ENCODE measurements at places on chromosomes 3 and 15.

DNA sequence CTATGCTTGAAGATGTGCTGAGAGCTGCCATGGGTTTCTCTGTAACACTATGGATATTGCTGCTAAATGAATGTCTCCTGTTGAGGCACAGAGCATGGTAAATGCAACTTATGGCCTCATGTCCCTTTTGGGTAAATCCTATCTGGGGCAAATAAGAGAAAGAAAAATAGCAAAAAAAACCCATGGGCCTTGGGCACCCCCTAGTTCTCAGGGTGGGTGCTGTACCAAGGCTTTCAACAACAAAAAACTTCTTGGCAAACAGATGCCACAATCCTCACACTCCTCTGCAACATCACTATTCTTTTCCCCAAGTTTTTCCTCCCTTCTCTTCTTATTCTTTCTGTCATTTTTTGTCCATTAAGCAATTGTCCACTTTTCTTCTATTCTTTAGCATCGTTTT lies 340.1 kb upstream of the ROBO2 start:
- no peak for DNase-seq

- peak; percentile 49 for DNase-seq
These were observed 61.8 kb downstream of the SLC12A8 start for GRCh38 chr3:125150525-125151441.

- DNase-seq, result peak; percentile 26
These were observed 486.2 kb downstream of the IGSF11 start for GRCh38 chr3:118548434-118548833.

DNA sequence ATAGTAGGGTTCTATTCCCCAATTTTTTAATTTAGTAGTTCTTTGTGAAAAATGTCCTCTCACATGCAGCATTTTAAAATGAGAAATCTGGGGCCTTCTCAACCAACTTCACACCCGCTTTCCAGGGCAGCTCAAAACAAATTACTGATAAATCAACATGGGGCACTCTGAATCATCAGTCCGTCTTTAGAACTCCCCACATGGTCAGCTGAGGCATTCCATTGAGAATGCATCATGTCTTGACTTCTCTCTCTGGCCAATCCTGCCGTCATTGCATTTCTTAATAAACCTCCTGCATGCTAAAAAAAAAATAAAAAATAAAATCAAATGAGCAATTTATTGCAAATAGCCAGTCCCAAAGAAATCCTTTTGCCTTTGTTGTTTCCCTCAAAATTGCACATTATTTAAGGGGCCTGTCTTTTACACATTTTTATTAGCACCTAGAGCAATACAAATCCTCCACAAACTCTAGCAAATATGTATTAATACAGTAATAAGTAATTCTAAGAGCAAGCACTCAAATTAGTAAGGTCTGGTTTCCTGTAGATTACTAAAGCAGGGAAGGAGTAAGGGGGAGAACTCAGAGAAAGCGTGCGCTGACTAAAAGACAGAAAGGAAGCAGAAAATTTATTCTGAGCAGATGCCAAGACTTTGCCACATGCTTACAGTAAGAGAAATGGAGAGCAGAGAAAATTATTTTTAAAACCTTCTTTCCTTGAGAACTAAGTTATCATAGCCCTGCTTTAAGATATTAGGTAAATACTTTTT lies 175.7 kb downstream of the TNIK start:
- peak; percentile 97 for DNase-seq

DNA sequence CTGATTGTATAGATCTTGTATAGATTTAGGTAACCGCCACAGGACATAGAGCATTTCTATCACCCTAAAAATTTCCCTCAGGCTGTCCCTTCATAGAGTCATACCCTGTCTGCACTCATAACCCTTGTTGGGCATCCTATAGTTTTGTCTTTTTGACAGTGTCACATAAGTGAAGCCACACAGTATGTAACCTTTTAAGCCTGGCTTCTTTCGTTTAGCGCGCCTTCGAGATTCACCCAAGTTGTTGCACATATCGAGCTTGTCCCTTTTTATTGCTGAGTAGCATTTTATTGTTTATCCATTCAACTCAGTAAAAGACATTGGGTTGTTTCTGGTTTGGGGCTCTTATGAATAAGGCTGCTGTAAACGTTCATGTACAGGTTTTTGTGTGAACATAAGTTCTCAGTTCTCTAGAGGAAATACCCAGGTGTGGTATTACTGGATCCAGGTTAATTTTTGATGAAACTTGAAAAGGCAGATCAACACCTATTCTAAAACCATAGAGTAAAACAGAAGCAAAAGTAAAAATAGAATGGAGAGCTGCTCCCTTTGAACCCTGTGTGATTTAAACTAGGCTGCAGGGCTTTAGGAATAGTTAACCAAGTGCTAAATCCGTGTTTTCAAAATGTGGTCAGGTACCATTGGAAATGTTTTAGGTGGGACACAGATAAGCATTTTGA lies 49.5 kb downstream of the CD86 start:
- DNase-seq, result no peak

GRCh38 chr15:38207621-38208020 lies 45.0 kb upstream of the SPRED1 start:
- no peak for DNase-seq

DNA sequence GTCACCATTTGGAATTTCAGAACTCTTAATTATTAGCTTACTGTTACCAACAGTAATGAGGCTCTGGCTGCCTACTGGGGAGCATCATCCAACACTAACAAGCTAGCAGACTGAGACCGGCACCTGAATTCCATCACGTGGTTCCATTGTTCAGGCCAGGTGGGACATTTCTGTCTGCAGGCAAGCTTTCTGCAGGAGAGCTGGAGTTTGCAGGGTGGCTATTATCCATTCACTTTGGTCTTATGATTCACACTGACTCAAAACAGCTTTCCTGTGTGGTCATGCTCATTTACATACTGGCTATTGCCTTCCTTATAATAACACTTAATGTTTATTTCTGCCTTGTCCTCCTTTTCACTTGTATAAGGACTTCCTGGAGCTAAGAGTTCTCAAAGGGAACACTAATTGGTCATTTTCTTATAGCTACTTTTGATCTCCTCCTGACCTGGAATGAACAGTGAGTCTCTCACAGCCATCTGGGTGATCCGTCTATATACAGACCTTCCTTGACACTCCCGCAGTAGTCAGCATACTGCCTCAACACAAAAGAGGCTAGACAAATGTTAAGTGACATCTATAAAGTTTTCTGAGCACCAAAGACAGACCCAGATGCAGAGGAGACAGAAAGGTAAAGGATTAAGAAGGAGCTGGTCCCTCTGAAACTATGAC lies 695.4 kb downstream of the FHIT start:
- no peak for DNase-seq

- DNase-seq, result peak; percentile 89
These were observed at the start of gene C3orf18 for GRCh38 chr3:50567386-50568167. C3orf18 (minus strand) TSS chr3:50567747; CDS start chr3:50565699, 2,048 bp downstream.

DNA sequence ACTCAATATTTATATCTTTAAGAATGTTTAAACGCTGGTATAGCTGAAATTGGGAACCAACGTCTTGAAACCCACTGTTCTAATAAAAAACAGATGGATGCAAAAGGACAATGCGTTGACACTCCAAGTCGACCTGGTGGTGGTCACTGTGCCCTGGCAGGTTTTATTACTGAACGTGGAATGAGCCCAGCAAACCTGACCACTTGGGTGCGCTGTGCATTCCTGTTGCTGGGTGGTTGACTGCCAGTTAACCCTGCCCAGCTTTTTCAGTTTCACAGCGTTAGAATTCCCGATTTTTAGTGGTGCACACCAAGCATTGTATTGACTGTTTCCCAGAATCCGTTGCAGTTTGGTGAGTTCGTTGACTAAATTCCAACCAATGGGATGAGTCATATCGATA lies 384.4 kb downstream of the OCA2 start:
- no peak for DNase-seq

GRCh38 chr15:66679061-66679656 lies 22.9 kb upstream of the SMAD6 start:
- peak; percentile 47 for DNase-seq

DNA sequence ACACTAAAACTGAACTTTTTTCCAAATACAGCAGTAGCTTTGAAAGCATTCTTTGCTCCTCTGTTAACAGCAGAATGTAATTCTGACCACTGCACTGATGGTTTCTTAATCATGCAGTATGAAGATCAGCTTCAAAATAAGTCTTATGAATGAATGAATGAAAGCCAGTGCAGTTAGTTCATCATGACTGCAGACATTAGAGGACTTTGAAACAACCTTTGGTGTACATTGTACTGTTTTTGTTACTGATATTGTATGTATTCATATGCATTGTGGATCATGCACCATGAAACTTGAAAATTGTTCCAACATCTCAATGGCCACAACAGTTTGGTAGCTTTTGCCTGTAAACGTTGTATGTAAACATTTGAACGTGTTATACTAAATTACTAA lies 1.3 kb upstream of the TNIK start:
- DNase-seq, result no peak

- DNase-seq, result no peak
These were observed 1.6 kb downstream of the RARB start for GRCh38 chr3:25429361-25430286.

- no peak for DNase-seq
These were observed 53.1 kb upstream of the PXYLP1 start for GRCh38 chr3:141178551-141178950.

DNA sequence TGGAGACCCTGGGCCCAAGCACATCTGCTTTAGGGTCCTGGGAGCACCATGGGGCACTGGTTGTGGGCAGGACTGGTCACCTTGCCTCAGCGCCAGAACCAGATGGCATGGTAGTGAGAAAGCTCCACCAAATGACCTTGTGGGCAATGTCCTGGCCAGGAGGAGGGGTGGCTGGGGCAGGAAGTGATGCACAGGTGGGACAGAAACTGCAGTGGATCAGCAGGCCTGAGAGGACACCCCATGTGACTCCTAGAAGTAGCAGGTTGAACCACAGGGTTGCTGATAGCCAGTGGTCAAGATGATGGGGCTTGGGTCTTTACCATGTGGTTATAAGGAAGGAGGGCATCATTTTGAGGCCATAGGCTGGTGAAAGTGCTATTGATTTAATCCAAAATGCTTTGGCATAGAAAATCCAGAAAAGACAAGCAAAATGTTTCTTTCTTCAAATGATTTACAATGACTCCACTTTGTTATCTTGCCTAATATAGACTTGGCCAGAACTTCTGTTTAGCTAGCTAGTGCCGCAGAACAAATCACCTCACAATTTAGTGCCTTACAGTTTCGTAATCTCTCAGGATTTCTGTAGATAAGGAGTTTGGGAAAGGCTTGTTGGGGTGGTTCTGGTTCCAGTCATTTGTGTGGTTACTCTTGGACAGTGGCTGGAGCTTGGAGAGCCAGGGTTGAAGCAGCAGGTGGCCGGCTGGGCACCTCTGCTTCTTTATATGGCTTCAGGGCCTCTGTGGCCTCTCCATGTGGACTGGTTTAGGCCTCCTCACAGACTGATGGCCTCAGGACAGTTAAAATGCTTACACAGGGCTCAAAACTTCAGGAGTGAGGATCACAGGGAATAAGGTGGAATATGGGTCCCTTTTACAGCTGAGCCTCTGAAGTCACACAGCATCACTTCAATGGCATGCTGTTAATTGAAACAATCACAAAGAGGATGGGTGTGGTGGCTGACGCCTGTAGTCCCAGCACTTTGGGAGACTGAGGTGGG lies 27.5 kb downstream of the TMEM158 start:
- no peak for DNase-seq

DNA sequence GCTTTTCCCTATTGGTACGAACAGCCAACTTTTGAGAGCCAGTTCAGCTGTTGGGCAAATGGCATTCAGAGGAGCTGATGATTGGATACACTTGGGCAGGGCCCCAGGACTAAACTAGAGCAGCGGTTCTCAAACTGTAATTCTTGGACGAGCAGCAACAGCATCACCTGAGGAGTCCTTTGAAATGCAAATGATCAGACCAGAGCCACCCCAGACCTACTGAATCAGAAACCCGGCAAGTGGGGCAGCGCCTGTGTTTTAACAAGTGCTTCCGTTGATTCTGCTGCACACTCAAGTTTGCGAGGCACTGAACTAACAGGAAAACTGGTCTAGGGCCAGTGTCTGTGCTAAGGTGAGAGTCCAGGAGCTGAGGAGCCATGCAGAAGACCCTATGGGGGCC lies 239.7 kb downstream of the UACA start:
- DNase-seq, result no peak

DNA sequence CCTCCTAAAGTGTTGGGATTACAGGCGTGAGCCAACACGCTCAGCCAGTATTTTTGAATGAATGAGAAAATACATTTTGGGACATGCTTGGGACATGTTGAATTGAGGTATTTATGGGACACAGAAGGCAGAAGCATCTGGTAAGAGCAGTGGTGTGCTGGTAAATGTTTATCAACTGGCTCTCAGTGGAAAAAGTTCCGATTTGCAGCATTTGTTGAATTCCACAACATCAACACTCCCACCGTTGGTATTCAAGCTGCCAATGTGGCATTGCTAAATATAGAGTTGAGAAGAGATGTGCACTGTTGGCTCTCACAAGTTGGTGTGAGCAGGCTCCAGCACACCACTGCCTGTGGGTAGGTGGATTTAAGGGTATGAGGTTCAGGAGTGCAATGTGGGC lies 35.8 kb upstream of the LRRFIP2 start:
- DNase-seq, result peak; percentile 26

- DNase-seq, result no peak
These were observed 84.0 kb upstream of the ALDH1L1 start for GRCh38 chr3:126264381-126264780.

DNA sequence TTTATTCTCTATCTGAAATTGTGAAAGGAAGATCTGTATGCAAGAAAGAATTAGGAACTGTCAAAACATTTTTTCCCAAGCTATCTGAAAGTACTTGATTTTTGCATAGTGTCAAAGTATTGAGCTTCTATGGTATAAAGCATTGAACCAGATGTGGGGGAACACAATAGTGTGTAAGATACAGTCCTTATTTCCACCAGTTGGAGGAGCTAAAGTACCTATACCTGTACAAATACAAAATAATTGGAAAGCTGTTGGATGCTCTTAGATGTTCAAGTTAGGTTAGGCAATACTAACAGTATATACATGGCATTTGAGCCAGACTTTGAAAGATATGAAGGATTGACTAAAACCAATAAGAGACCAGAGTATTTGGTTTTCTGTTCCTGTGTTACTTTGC lies 148.4 kb downstream of the B3GALNT1 start:
- DNase-seq, result peak; percentile 58

GRCh38 chr15:35953424-35953823 lies 407.5 kb upstream of the DPH6 start:
- DNase-seq, result no peak

DNA sequence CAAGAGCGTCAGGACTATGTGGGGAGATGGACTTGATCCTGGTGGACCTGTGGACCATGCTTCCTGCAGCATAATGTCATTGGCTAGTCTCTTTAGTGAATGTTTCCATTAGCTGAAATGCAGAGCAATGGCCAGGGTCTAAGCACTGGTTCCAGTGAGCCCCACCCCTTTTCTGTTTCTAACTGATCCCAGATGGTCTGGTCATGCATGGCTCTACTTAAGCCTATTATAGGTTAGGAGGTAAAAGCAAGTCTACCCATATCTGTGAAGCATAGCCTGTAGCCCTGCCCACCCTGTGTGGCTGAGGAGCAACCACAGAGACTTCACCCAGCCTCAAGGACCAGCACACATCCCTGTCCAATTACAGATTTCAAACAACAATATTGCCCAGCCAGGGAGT lies 419.2 kb downstream of the ZNF385D start:
- DNase-seq, result no peak

Data from fibroblast of pulmonary artery (primary cell).